Osteoblast (primary cell): ENCODE measurements at places on chromosomes 4 and X. TPM values are rescaled to one million over a fixed set of nuclear protein-coding genes. Genes with fewer than 3 reads are reported as not detected.
A peak's percentile ranks its signal among the peaks of the same experiment; 100 is the strongest.

The TCEAL2 gene
- total RNA-seq = not detected in 2 replicates

The TAB3 gene
- total RNA-seq = 15.2 and 16.2 TPM in 2 replicates

GRCh38 chr4:21900211-21900610, 48.4 kb downstream of the KCNIP4 start:
- DNase-seq = peak; percentile 29

DNA sequence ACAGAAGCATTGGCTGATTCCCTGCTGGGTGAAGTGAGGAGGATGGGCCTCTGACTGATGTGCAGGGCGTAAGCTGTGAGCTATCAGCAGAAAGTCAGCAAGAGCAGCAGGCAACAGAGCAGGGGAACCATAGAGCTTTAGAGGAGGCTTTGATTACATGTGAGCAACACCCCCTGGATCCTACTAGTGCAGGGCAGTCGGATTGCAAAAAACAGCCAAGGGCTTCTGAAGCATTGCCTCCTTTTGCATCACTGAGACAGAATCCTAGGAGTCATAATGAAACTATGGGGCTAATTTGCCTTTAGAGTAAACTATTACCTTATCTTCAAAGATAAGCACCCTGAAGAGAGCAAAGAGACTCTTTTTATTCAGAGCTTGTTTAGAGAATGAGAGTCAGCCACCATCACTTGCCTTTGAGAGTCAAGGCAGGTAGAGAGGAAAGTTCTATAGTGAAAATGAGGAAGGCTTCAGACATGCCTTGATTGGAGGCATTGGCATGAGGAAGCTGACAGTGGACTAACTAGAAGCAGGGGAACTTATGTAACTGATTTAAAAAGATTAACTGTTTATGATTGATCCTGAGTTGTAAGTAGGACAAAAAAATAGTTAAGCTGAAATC, 420.3 kb downstream of the PDHA2 start:
- DNase-seq = no peak

GRCh38 chr4:185002784-185003183, 15.5 kb upstream of the HELT start:
- DNase-seq = no peak

- DNase-seq = peak; percentile 15
These were observed 1.9 kb downstream of the SPIN2B start for GRCh38 chrX:57119416-57119815.

- DNase-seq = no peak
These were observed 20.2 kb downstream of the GPAT3 start for GRCh38 chr4:83556006-83556707.

The P2RY10 gene
- total RNA-seq = not detected in 2 replicates

The GUCY1A1 gene
- total RNA-seq = 0.29 TPM in 1 of 2 replicates, not detected in the other

DNA sequence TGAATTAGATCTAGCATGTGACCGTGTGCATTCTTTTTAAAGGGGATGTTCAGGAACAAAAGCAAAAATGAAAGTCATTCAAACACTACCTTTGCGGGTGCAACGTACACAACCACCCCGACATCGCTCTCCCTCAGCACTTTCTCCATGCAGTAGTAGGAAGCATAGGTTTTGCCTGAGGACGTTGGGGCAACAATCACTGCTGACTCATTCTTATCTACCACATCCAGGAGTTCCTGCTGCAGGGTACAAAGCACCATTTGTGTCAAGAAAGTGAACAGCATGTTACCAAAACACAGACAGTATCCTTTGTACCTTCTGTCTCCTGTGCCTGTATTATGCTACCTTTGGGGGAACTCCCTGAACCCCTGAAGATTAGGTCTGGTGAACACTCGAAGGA, 58.6 kb downstream of the DDX60L start:
- DNase-seq = no peak

The TCEAL7 gene
- 6.5 and 10.0 TPM in 2 replicates for total RNA-seq

- DNase-seq = no peak
These were observed 654 bp downstream of the ATOH1 start for GRCh38 chr4:93828995-93829819.
